ENCODE measurements at places on chromosomes 12 and 14. TPM values are rescaled to one million over a fixed set of nuclear protein-coding genes. Genes with fewer than 3 reads are reported as not detected.

DNA sequence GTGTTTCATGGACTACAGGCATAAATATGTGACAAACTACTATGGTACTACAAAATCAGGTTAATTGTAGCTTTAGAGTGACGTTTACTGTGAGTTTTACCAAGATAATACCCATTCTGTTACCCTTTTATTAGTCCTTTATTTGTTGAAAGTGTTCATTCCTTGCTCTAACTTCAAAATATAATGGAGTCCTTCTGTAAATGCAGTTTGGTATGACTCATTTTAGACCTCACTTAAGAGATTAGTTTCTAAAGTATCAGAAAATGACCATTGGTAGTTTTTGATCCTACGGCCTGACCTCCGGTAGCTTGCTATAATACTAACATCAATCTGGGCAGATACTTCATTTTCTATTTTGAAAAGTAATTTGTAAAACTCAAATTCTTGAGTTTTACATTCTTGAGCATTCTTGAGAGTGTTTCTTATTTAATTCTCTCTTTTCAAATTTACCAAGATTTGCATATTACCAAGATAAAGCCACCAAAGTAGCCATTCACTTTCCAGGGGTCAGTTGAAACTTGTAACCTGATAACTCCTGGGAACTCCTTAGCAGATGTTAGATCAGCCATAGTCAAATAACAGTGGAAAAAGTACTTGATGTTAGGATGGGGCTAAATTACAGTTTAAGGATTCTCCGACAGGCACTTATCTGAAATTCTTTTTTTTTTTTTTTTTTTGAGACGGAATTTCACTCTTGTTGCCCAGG, 4.2 kb downstream of the HSPA2 start:
- no peak overlapping the region for H3K27ac ChIP-seq
- peaks cover 36% of the 10 kb centered on the region for H3K4me1 ChIP-seq
- no peak overlapping the region for H3K4me3 ChIP-seq

GRCh38 chr14:96079066-96079465, 39.9 kb downstream of the C14orf132 start:
- no peak for DNase-seq
- no peaks in the 10 kb centered on the region for H3K36me3 ChIP-seq
- H3K4me1 ChIP-seq: no peaks in the 10 kb centered on the region
- H3K4me3 ChIP-seq: no peak overlapping the region
- H3K27me3 ChIP-seq: peaks cover 23% of the 10 kb centered on the region

The LRIG3 gene
- not detected for total RNA-seq

- no peak overlapping the region for H3K4me3 ChIP-seq
- no peak overlapping the region for H3K27ac ChIP-seq
- H3K27me3 ChIP-seq: no peaks in the 10 kb centered on the region
Measured at GRCh38 chr14:54104601-54105145, 148.0 kb upstream of the BMP4 start.

DNA sequence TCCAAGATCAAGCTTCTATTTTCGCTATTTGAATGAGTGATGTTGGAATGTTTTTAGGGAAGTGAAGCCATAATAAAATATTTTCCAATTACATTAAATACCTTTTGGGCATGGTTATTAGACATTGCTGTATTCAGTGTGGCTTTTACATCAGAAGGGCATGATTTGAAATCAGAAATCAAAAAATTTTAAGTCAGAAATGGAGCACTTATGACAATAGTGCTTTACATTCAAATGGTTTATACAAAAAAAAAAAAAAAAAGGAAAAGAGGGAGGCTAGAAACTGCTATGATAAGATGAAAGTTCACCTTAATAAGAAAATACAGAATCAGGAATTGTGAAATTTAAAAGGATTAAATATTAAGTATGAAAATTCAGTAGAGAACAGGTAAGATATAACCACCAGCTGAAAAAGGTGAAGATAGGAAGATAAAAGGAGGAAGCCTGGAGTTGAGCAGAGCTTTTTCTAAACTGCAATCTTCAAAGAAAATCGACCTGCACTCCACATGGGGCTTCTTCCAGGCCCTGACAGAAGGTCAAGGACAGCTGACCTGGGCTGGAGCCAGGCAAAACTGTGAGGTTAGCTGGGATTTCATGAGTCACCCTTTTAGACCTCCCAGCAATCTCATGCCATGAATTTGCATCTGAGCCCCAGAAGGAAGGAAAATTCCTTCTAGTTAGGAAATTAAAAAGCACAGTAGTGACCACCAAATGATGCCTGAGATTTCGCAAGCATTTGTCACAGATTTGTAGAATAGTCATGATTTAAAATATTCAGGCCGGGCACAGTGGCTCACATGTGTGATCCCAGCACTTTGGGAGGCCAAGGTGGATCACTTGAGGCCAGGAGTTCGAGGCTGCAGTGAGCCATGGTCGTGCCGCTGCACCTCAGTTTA, 23.4 kb upstream of the BMP4 start:
- no peak overlapping the region for H3K27ac ChIP-seq
- no peaks in the 10 kb centered on the region for H3K4me1 ChIP-seq
- no peak overlapping the region for H3K4me3 ChIP-seq
- no peaks in the 10 kb centered on the region for H3K36me3 ChIP-seq

- H3K4me1 ChIP-seq: no peaks in the 10 kb centered on the region
- H3K27me3 ChIP-seq: peaks cover 2% of the 10 kb centered on the region
- DNase-seq: no peak
- no peaks in the 10 kb centered on the region for H3K36me3 ChIP-seq
Measured at GRCh38 chr14:76104802-76105355, 46.8 kb upstream of the GPATCH2L start.

DNA sequence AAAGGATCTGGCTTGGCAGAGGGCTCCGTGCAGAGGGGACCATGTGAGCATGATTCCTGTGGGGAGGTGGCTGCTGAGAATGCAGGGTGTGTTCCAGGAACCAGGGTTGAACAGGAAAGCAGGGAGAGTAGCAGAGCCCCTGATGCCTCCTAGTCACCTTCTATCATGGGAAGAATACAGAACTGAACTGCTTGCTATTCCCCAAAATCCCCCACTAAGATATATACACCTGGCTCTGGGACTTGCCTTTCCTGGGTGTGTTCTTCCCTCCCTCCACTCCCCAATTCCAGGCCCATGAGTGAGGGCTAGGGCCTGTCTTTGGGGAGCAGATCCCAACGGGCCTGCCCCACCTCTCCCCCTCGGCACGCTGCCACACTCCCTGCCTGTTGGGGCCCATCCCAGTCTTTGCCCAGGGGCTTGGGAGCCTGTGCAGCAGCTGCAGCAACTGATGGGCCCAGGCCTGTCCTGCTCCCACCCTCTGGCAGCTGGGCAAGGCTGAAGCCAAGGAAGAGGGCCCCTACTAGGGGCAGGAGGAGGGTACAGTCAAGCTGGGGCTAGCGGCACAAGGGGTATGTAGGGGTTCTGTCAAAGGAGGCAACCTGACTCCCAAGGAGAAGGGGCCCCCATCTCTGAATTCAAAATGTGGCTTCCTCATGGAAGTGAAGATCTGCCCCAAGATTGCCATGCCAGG, 3.2 kb downstream of the AJUBA start:
- no peak overlapping the region for H3K27ac ChIP-seq
- peaks cover 6% of the 10 kb centered on the region for H3K4me1 ChIP-seq
- DNase-seq: no peak
- no peak overlapping the region for H3K4me3 ChIP-seq
- peaks cover 24% of the 10 kb centered on the region for H3K27me3 ChIP-seq

All from activated CD8-positive, alpha-beta T cell treated with anti-CD3 and anti-CD28 coated beads, Interleukin-2, amount 10 ng/mL, durations not matched to agents 7 days and 5 days (primary cell).